Stimulated activated CD4-positive, alpha-beta T cell treated with anti-CD3 and anti-CD28 coated beads, Interleukin-1b, Interleukin-23, amount 100 ng/mL, for 1 hour (primary cell): ENCODE measurements at places on chromosomes 5 and 9.

GRCh38 chr5:142954455-142954854 is 184.3 kb downstream of the ARHGAP26 start:
- DNase-seq: no peak

- DNase-seq: no peak
These were observed 45.7 kb downstream of the SEMA5A start for GRCh38 chr5:9500193-9500592.

GRCh38 chr5:142994218-142994617 is 224.0 kb downstream of the ARHGAP26 start:
- DNase-seq: no peak

DNA sequence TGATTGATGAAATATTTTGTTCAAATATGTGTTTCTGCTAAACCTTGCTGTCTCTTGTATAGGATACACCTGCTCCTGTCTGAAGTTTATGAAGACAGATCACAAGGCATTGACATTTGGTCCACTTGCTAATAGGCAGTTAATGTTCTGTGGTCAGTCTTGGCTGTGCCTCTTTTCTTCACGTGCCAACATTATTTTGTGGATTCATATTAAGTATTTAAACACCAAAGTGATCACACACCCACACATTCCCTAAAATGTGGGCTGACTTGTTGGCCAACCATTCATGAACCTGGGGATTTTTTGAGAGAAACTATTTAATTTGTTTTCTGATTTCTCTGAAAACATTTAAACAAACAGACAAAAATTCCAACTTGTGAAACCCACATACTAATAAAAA is 33.7 kb downstream of the ZNF462 start:
- no peak for DNase-seq

DNA sequence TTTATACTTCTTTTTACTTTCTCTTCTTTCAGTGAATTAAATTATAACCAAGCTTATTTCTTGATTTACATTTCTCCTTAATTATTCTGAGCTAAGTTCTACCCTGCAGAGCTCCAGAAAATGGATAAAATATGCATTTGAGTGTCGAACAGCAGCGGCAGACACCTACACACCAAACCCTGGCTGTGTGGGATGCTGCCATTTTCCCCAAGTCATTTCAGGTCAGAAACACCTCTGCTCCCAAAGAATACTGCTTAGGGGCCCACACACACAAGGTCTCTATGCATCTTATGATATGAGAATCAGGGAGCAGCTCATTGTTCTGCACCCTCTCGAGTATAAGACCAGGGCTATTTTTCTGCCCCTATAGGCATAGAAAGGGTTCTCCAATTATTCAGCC is 122.3 kb downstream of the CMYA5 start:
- DNase-seq: no peak

DNA sequence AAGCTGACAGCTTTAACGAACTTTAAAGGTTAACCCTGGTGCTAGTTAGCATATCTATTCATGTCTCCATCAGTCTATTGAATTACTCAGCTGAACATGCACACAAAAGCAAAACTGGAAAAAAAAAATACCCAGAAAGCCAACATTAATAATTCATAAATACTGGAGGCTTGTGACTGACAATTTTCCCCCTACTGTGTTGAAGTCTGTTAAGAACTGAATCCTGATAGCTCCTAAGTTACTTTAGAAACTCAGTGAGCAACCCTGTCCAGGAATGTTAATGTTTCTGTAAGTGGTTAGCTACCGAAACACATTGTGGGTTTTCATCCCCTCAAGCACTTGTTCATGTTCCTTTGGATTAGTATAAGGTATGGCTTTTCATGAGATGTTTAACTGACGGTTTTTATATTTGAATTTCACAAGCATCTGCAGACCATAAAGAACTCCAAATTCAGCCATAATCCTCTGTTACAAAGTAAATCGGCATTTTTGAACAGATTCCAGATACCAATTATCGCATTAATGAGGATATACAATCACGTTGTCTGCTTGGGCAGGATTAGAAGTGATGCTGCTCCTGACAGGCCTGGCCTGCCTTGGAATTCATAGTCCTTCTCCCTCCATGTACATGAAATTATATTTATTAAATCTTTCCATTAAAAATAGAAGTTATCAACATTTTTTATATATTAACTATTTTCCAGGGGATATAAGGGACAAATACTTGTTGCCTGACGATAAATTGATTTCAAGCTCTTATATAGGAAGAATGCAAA is 331.2 kb downstream of the TLE4 start:
- no peak for DNase-seq

DNA sequence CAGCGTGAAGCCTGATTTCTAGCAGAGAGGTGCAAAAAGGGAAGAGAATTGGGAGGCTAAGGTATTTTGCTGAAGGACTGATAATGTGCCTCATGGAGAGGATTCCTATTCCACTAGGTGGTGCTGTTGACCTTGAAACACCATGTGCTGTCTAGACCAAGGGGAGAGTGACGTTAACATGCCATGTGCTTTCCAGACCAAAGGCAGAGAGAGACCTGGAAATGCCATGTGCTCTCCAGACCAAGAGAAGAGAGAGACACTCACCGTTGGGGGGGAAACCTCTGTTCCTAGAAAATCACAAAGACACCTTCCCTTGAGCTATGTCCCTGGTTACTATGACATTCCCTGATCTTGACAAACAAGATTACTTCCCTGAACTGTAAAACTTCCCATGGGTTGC is 286.0 kb upstream of the TUSC1 start:
- no peak for DNase-seq

GRCh38 chr9:8876303-8876702 is 1076.7 kb upstream of the DMAC1 start:
- no peak for DNase-seq

DNA sequence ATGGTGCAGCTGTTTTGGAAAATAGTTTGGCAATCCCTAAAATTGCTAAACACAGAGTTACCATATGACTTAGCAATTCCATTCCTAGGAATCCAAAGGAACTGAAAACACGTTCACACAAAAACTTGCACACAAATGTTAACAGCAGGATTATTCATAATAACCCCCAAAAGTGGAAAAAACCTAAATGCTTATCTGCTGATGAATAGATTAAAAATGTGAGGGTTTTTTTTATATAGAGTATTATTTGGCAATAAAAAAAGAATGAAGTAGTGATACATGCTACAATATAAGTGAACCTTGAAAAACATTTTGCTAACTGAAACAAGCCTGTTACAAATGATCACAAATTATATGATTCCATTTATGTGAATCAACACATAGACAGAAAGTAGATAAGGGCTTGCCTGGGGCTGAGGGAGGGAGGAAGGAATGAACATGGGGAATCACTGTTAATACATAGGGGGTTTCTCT is 45.1 kb upstream of the TRIO start:
- DNase-seq: no peak

DNA sequence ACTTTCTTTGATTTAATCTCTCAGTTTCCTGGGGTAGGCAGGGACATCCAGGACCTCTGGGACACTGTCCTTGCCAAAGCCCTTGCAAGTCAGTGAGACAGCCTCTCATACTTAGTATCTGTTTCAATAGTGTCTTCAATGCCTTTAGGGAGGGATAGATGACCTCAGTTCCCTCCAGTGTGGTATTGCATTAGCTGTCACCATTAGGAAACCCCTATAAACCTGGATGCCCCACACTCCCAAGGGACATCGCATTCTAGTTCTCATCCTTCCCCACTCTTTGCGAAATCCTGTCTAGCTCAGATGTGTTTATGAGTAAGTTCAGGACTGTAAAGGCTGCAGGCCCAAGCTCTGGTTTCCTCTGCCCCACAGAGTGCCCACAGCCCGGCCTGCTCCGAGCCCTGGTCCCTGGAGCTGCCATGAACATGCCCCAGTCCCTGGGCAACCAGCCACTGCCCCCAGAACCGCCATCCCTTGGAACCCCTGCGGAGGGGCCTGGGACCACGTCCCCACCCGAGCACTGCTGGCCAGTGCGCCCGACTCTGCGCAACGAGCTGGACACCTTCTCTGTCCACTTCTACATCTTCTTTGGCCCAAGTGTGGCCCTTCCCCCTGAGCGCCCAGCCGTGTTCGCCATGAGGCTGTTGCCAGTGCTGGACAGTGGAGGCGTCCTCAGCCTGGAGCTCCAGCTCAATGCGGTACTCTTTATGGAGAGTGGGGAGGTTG is 13.2 kb downstream of the TMEM8B start:
- no peak for DNase-seq

DNA sequence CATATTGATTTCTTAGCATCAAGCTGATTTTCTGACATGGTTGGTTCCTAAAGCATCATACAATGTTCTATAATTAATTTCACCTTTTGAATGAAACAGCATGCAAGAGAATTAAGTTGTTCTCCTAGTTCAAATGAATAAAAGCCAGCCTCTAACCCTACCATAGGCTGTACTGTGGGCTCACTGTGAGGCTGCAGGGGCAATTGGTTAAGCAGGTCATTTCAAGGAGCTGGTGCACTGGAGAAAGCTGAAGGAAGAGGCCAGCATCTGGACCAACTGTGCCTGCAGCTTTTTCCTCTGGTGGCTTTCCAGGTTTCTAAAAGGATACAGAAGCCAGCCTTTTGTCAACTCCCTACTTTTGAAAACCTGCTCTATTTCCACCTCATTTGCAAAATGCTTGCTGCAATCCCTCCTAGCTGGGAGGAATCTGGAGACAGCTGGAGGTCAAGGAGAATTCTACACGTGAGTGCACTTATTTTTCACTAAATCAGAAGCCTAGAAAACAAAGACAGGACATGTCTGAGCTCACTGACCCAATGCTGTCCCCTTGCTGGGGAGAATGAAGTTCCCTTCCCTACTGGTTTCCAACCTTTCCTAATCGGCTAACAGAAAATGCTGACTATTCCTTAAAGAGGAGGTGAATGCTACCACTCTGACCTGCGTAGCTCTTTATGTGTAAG is 158.9 kb downstream of the APBA1 start:
- no peak for DNase-seq

DNA sequence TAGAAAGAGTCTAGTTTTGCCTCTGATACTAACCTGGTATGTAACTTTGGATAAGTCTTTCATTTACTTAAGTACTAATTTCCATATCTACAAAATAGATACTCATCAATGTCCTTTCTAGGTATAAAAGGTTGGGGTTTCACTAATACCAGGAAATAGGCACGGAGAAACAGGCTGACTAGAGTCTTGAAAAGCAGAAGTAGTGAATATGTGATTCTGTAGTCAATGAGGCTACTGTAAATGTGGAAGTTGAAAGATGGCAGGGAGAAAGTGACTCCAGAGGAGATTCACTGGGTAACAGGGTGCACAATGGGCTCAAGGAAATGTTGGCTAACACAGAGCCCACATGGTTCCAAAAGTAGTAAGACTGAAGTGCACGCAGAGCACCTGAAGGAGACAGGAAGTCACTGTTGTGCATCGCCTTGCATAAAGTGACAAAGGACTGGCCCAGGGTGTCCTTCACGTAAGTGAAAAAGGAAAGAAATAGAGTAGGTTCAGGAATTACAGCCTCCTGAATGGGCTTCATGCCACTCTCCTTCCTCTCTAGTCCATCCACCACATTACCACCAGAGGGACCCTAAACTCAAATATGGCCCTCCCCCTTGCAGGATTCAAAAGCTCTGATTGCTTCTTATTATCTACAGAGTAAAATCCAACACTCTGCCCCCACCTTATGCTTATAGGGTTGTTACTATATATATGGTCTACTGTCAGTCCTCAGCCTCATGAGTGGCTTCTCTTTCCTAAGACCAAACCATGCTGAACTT is 288.0 kb upstream of the SMARCA2 start:
- no peak for DNase-seq

- no peak for DNase-seq
These were observed 50.0 kb downstream of the DAPK1 start for GRCh38 chr9:87547671-87548081.

- no peak for DNase-seq
These were observed 60.1 kb downstream of the SEMA6A start for GRCh38 chr5:116514421-116514970.

- no peak for DNase-seq
These were observed 7.2 kb downstream of the ROPN1L start for GRCh38 chr5:10448754-10449360.
